ENCODE measurements at places on chromosomes 1 and 21.

DNA sequence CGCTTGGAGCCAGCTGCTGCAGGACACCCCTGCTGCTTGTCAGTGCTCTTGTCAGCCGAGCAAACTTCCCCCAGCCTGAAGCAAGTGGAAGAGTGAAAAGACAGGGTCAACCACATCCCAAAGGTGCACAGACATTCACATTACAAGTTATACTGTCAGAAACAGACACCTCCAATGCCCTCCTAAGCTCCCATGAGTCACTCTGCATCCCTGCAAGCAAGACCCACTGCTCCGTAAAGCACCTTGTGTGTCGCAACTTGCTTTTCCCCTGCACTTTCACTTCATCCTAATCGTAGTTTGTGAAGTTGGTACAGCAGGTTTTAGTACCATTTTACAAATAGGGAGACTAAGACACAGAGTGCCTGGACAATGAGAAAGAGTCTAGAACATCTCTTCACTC lies 51.1 kb downstream of the KCNH1 start:
- no peak for DNase-seq

GRCh38 chr21:45442276-45442675 lies 37.3 kb downstream of the COL18A1 start:
- DNase-seq: no peak

DNA sequence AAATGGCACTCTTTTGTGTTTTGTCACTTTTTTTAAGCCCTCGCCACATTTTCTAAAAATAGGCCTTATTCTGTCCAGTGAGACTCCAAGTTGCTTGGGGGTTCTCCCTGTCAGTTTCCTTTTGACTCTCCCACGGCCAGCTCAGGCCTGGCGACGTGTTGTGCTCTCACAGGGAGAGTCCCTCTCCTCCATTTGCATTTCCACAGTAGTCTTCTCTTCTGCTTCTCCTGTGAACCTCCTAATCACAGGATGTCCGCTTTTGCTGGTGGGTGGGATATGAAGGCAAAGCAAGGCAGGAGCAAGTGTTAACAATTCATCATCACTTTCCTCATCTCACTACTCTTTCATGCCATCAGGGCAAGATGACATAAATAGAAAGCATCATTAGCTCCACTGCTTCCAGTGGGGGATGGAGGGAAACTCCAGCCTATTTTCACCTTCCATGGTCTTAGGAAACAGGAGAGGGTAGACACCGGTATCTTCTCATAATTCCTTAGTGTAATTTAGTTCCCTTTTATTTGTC lies 99.8 kb downstream of the INTS7 start:
- DNase-seq: no peak

DNA sequence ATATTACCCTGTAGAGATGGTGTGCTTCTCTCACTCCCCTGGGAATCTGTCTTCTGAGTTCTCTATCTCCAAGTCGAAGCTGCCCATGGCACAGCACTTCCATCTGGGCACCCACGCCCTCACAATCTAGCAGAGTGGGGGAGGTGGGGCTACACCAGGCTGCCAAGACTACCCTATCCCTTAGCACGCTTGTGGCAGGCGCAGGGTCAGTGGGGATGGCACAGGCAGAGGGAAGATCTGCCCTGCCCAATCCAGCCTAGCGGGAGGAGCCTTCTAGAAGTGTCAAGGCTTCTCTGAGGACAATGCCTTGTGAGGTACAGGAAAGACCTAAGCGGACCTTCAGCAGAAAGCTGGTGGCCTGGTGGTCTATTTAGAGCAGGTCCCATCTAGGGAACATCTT lies 49.1 kb downstream of the DMAP1 start:
- DNase-seq: no peak

GRCh38 chr1:228457017-228457395 lies 30.2 kb upstream of the RNF187 start:
- DNase-seq: no peak

DNA sequence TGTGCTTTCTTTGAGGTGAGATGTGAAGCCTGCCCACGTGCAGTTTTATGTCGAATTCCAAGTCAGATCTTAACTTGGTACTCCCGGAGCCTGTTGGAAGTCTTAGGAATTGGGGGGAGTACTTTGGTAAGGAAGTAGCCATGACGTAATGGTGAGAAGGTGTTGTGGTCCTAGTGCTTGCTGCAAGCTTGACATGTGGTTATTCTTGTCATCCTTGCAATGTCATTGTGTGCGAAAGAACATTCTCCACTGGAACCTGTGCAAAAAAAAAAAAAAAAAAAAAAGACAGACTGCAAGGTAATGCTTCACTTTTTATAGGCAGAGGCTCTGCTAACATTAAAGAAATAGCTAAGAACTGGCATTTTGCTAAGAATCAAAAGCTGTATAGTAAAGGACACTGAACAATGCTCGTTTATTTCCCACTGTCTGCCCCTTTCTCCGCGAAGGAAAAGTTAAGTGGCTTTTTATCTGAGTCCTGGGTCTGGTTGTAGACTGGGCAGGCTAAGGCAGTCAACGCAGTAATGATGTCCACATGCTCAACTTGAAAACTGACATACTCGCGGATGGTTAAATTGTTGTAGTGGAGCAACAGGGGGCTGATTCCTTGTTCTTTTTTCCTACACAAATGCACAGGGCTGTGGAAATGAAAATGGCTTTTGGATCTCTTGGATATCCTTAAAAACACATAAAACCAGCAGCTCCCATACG lies 2.1 kb downstream of the KAZN start:
- DNase-seq: no peak

DNA sequence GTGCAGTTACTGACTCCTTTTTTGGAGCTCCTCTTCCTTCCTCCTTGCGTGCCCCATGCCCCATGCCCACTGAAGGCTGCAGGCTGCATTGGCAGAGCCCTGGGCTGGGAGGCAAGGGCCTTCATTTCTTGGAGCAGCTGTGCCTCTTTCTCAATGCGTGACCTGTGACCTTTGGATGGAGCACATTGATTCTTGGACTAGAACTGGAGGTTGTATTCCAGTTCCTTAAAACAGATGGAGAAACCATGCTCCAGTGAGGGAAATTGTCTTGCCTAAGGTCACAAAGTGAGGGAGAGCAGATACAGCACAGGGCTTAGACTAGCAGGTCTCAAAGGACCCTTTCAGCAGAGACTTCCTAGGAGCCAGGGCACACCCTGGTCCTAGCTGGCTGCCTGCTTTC lies 9.0 kb downstream of the TMEM269 start:
- no peak for DNase-seq

DNA sequence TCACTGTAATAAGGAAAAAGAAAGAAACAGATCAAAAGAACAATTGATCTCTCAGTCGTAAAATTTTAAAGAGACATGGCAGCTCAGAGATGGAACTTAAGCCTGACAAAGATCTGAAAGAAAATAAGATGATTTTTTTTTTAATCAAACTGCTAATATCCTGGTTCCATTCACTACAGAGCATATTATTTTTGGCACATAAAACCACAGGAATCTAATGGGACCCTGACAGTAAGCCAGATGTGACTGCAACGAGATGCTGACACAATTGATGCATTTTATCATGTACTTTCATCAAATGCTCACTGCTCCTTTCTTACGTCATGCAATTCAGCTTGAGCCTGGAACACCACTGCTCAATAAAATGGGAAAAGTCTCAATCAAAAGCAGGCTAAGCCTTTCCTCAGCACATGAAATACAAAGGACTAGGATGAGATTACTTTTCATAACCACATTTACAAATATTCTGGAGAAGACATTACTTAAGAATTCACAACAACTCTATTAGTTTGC lies 16.6 kb downstream of the GPATCH2 start:
- no peak for DNase-seq

- DNase-seq: no peak
Measured at GRCh38 chr1:15975358-15975804, 520 bp downstream of the ZBTB17 start.

- DNase-seq: no peak
Measured at GRCh38 chr1:246306415-246307037, 200.6 kb downstream of the SMYD3 start.

GRCh38 chr1:230701895-230702768 lies 11.8 kb downstream of the AGT start:
- no peak for DNase-seq

- DNase-seq: no peak
Measured at GRCh38 chr1:20728371-20729154, 3.9 kb downstream of the SH2D5 start.

DNA sequence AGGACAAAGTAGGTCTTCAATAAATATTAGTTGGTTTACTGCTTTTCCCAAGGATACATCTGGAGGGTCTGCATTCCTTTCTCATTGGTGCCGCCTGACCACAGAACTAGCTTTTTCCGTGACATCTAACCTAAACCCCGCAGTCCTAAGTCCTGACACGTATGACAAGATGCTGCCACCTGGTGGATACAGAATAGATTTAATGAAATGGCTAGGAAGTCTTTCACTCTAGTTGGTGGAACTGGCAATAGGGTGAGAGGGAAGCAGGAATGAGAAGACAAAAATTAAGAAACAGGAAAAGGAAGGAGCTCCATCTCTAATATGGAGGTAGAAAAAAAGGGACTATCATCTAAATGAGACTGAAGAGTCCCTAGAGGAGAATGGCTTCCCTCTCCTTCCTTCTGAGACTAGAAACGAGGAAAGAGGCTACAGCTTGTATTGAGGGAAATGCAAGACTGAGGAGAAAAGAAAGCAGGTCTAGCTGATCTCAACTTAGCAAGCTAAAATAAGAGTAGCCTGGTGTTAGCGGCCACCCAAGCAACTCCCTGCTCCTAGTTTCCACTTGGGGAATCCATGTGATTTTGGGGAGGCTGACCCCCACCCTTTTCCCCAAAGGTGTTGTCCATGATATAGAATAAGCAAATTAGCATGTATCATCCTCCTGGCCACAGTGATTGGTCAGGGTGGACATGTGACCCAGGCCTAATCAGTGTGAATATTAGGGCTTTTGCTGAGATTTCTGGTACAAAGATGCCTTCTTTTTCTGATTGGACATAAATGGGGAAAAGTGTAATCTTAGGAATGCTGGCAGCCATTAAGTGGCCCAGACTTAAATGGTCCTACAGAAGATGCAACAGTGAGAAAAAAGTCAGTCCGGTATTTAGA lies 5.9 kb downstream of the RFX5 start:
- peak; percentile 56 for DNase-seq

- DNase-seq: no peak
Measured at GRCh38 chr1:21397813-21398188, 42.1 kb upstream of the NBPF3 start.

DNA sequence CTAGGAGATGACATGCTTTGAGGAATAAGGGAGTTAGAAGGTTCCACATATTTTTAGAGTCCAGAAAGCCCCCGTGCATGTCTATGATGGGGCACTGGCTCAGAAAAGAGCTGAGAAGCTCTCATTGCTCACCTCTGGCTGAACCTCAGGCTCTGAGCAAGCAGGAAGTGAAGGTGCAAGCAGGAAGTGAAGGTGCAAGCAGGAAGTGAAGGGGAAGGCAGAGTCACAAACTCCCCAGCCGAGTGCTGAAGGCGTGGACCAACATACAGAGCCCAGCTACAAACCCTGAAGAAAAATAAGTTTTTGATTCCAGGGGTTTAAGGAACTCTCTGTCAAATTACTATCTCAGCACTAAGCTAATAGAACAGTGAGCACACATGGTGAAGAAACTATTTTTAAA lies 7.0 kb downstream of the KRTAP10-8 start:
- DNase-seq: no peak

- no peak for DNase-seq
Measured at GRCh38 chr1:241390526-241390925, 33.5 kb upstream of the RGS7 start.

- DNase-seq: no peak
Measured at GRCh38 chr21:46022551-46023525, 41.3 kb downstream of the COL6A1 start.

GRCh38 chr21:42027822-42028765 lies 17.9 kb upstream of the ZBTB21 start:
- no peak for DNase-seq

DNA sequence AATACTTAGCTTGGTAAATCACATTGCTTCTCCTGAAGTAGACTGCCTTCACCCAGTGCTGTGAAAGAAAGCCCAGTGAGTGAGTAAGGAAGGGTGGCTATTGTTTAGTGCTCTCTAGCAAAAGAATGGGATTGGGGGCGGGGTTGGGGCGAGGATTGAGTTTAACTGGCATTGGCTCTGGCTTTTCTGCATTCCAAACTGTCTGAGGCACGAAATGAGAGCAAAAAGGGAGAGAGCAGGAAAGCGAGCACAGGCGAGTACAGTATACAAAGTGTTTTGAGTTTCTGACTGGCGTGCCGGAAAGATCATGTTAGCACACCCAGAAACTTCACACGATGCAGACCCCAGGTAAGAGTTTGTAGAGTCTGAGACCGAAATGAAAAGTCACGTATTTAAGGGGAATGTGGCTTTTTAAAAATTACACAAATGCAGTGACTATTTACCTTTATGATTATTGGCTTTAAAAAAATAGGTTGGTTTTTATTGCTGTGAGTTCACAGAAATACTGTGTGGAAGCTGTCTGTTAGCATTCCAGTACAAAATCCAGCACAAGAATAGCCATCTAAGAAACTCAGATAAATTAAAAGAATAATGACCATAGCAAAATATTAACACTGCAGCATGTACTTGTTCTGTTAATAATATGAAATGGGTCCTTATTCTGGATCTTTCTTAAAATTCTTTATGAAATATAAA lies 155.4 kb downstream of the CLEC20A start:
- peak; percentile 79 for DNase-seq

- no peak for DNase-seq
Measured at GRCh38 chr21:30269803-30270530, 12.8 kb downstream of the KRTAP24-1 start.

Data from GM04504 (cell line).